Stimulated activated CD8-positive, alpha-beta memory T cell treated with anti-CD3 and anti-CD28 coated beads, Interleukin-4, amount 100 ng/mL, for 48 hours (primary cell): ENCODE measurements at places on chromosomes 3 and 15.

DNA sequence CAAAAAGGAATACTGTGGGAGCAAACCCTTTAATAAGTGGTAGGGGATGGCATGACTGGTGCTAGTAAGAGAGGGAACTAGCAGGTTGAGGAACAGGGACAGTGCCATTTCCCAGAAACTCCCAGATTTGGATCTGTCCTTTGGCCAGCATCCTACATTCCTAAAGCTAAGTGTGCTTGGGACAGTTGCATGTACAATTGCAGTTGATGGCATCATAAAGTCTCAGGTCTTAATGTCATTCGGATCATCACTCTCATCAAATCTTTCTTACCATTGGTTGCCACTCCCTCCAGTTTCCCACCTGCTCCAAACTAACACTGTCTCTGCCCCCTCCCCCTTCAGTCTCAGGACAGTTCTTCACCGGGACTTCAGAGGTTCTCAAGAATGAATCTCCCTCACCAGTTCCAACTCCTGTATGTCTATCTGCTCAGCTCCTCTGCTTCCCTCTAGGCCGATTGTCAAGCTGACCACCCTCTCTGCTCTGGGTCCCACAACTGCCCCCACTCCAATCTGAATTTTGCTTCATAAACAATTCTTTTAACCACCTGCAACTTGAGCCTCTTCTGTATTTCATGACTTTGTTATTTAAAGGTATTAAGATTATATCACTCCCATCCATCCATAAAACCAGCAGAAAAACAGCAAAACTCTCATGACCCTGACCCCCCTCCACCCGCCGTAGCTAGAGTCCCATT is 260.8 kb downstream of the CGGBP1 start:
- DNase-seq, result no peak

- no peak for DNase-seq
Measured at GRCh38 chr3:149516920-149517319, 42.4 kb downstream of the TM4SF4 start.

GRCh38 chr3:98701071-98701675 is 62.0 kb upstream of the ST3GAL6 start:
- DNase-seq, result no peak

- DNase-seq, result no peak
Measured at GRCh38 chr3:164522073-164522763, 556.1 kb downstream of the SI start.

DNA sequence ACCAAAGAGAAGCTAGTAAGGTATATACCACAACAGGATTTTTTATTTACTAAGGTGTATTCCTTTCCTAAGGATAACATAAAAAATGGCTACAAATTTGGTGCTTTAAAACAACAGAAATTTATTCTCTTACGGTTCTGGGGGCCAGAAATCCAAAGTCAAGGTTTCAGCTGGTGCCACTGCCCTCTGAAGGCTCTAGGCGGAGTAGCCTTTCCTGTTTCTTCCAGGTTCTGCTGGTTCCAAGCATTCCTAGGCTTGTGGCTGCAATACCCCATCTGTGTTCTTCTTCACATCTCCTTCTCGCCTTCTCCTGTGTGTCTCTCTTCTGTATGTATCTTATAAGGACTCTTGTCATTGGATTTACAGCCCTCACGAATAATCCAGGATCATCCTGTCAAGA is 549.9 kb downstream of the GRM7 start:
- DNase-seq, result no peak
